CD4-positive, alpha-beta T cell treated with Interleukin-12 subunit alpha and Interleukin-12 subunit beta, for 1 hour (primary cell): ENCODE measurements at places on chromosomes 5 and 9.
A peak's percentile ranks its signal among the peaks of the same experiment; 100 is the strongest.

DNA sequence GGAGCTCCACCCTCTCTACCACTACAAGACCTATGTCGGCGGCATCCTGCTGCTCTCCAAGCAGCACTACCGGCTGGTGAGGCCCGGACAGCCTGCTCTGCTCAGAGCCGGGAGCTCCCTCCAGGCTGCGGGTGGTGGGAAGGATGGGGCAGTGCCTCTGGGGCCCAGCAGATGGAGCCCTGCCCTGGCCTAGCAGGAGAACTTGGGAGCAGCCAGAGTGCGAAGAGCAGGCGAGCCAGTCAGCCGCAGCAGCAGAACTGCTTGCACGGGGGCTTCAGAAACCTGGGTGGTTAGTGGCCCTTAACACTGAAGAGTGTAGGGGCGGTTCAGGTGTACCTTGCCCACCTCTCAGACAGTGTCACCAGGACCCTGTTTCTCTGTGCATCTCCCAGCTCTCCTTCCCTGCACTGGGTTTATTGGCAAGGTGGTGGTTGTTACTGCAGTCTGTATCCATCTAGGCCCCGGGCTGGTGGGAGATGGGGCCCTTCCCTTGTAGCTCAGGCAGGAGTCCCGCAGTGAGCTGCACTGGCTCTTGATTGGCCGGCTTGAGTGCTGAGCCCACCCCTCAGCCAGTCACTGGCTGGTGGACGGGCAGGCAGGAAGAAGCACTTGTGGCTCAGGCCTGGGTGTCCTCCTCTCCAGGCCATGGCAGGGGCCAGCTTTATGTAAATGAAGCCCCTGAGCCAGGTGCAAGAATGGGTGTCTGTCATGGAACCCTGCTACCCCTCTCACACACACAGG is 7.7 kb downstream of the B4GALT7 start:
- DNase-seq, result peak; percentile 66

DNA sequence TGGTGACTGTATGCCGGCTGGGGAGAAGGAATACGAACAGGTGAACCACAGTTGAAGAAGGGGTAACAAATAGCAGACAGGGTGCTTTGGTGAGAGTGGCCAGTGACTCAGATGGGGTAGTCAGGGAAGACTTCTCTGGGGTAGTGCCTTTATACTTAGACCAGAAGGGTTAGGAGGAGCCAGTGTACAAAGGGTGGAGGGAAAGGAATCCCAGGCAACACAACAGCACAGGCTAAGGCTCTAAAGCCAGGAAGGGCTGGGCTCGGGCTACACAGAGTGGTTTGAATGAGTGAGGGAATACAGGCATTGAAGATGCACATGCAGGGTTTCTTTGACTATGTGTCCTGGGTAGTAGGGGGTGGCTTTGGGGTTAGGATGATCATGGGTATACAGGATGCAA is 70.6 kb upstream of the CXCL14 start:
- DNase-seq, result no peak

DNA sequence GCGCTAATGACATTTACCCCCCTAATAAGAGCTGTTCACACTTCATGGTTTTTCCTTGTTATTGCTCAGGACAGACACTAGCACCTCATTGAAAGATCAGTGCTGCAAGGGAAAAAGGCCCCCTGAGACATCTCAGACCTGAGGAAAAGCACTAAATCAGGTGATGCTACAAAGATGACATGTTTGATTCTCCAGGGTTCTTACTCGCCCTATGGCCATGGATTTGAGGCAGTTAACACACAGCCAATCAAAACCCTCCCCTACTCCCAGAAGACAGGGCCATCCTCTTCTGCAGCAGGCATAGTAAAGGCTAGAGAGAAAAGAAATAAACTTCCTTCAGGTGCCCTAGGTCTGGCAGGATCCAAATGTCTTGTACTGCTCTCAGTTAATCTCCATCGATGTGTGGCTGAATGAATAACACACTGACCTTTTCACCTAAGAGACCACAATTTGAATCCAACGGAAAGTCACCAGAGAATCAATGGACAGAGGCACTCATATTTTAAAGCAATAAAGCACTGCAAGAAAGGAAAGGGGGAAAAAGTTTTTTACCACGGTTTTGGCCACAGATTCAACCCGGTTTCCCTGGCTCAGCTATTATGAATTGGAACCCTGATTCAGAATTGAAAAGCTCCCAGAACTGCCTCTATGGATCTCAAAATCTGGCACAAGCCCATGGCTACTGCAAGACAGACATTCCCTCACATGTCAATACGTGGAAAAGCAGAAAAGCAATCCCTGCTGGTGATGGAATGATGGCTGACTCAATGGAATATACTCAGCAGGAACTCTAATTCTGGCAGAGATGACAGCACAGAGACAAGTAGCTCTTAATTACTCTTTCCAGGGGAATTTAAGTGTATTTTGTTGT is 329.5 kb downstream of the BNC2 start:
- no peak for DNase-seq

DNA sequence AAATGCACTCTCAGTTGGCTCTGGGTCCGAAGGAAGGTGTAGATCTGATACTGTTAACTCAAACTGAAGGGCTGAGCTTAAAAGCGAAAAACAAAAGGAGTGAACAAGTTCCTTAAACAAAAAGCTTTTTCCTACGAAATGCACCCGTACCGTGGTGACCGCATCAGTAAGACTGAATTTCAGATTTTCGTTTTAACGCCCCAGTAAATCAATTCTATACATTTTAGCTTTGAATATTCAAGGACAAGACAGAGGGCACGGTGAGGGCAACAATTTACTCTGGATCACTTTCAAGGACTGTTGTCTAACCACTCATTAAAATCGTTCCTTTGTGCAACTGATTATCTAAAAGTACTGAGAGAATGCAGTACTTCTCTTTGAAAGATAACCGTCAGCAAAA is 1.9 kb downstream of the HOMER1 start:
- DNase-seq, result no peak

DNA sequence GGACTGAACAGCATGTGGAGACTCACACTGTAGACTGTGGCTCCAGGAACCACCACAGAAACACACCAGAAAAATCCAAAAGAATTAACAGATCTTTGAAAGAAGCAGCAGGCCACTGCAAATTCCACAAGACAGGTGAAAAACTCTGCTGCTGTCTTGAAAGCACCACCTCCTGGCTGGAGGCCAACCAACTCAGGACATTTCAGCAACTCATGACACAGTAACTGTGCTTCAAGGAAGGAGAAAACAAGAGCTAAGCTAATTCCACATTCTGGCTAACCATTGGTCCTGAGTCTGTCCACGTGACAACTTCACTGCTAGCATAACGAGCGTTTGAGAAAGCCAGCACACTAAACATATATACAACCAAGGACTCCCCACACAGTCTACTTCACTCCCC is 625.1 kb downstream of the PRELID2 start:
- no peak for DNase-seq

- no peak for DNase-seq
These were observed 212.5 kb downstream of the COMMD10 start for GRCh38 chr5:116297296-116297814.

GRCh38 chr5:113102121-113102531 is 125.5 kb downstream of the DCP2 start:
- DNase-seq, result no peak

GRCh38 chr5:149238540-149238939 is 33.1 kb upstream of the AFAP1L1 start:
- DNase-seq, result no peak

- no peak for DNase-seq
These were observed 123.0 kb upstream of the CPEB4 start for GRCh38 chr5:173765029-173765644.

- no peak for DNase-seq
These were observed 139.5 kb upstream of the MINAR2 start for GRCh38 chr5:129608350-129608749.

- DNase-seq, result no peak
These were observed 70.0 kb downstream of the GLDC start for GRCh38 chr9:6575324-6576034.

DNA sequence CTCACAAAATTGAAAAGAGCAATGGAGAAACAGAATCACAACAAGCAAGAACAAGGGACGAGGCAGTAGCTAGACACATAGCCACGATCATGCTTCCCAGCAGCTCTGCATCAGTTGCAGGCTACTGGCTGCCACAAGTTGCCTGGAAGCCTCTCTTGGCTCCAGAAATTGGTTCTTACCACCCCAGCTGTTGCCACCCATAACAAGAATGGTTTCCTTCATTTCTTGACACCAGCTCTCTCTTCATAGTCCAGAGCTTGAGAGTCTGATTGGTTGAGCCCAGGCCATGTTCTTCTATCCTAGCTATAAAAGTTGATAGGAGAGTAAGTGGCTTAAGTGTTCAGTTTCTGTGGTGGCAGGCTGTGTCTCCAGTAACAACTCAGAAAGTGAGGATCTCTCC is 210.7 kb upstream of the ANKRD55 start:
- DNase-seq, result no peak

DNA sequence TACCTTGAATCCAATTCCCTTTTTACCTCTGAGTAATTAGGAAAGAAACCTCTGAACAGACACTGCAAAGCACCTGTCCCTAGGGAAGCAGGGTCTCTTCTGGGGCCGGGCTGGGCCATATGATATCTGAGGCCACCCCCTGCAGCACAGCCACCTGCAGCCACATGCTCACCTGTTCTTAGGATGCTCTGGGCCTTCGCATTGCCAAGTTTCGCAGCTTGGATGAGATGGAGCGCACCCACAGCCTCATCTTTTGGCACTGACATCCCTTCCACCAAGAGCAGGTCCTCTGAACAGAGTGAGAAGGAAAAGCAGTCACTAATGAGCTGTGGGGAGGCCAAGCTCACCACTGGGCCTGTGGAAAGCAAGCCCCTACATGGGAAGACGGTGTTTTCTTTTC is 27.3 kb downstream of the CLTA start:
- no peak for DNase-seq

- DNase-seq, result no peak
These were observed 1.8 kb upstream of the FAT2 start for GRCh38 chr5:151592855-151593408.

- no peak for DNase-seq
These were observed 534 bp downstream of the SRFBP1 start for GRCh38 chr5:121962347-121962670.

DNA sequence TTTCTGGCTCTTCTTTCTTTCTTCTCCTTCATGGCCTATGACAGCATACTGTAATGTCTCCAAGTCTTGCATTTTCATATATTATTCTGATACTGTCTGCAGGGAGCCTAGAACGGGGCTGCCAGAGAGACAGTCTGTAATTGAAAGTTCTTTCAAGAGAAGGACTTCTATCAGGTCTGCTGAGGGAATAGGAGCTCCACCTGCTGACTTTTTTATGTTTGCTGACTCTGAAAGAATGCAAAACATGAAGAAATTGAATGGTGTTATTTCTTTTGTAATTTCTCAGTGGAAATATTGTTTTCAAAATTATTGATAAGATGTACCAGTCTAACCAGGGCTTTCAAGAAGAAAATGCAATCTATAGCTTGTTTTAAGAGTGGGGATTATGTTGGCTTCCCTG is 121.9 kb upstream of the RFX3 start:
- DNase-seq, result peak; percentile 2

- no peak for DNase-seq
These were observed 9.0 kb downstream of the SEMA4D start for GRCh38 chr9:89488936-89489335.

GRCh38 chr9:137488327-137488653 is 29.2 kb upstream of the NSMF start:
- no peak for DNase-seq

- DNase-seq, result peak; percentile 16
These were observed at the start of gene RAI14 for GRCh38 chr5:34656001-34656699. Gene RAI14, plus strand, starts transcription at chr5:34656328. Its CDS starts 30,592 bp downstream, at chr5:34686920.

DNA sequence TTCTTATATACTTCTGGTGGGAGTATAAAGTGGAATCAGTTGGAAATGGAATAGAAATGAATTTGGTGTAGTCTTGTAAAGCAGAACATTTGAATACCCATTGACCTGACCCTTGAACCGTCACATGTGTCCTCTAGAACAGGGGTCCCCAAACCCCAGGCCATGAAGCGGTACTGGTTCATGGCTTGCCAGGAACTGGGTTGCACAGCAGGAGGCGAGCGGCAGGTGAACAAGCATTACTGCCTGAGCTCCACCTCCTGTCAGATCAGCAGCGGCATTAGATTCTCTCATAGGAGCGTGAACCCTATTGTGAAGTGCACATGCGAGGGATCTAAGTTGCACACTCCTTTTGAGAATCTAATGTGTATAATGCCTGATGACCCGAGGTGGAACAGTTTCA is 80.0 kb downstream of the RANBP17 start:
- no peak for DNase-seq

- DNase-seq, result no peak
These were observed 71.8 kb upstream of the CLINT1 start for GRCh38 chr5:157930710-157931109.

GRCh38 chr5:67249590-67249895 is 52.9 kb upstream of the CD180 start:
- no peak for DNase-seq

- DNase-seq, result no peak
These were observed 21.2 kb upstream of the PFDN1 start for GRCh38 chr5:140324041-140324600.

- no peak for DNase-seq
These were observed 3.6 kb downstream of the HNRNPK start for GRCh38 chr9:83976372-83976771.

GRCh38 chr9:35611230-35611797 is 6.3 kb downstream of the TESK1 start:
- DNase-seq, result peak; percentile 73

- no peak for DNase-seq
These were observed 14.2 kb downstream of the RFX3 start for GRCh38 chr9:3511551-3511950.
